Activated CD8-positive, alpha-beta memory T cell treated with anti-CD3 and anti-CD28 coated beads for 48 hours (primary cell): ENCODE measurements at places on chromosomes 5 and 9.

DNA sequence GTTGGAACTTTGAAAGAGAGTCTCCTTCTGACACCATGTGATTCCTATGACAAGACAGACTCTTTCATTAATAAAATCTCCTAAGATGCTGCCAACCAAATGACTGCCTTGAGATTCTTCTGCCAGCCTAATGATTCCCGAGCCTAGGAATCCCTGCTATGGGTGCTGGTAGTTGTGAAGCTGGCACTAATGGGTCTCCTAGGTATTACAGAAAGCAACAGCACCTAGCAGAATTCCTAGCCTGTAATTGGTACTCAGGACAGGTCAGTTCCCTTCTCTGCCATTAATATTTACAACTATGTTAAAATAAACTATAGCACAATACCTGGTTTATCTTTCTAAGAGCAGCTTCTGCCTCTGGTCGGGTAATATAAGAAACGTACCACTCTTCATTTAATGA is 19.3 kb downstream of the C5orf58 start:
- no peak for DNase-seq

DNA sequence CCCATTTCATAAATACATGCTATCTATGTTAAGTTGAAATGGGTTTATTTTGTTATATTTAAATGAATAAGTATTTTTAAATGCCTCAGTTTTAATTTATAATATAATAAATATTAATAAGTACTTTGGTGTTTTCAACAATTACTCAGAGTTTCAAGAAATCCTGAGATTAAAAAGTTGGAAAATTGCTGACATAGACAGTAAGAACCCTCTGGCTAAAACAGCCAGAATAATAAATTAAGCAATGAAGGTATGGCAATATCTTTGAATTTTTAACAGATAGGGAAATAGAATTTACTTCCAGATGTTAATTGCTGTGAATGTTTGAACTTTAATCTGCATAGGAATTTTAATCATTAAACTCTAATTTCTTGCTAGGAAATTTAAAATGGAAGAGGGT is 83.6 kb downstream of the ZNF622 start:
- no peak for DNase-seq

- no peak for DNase-seq
Measured at GRCh38 chr9:136019041-136019680, 58.0 kb upstream of the UBAC1 start.

DNA sequence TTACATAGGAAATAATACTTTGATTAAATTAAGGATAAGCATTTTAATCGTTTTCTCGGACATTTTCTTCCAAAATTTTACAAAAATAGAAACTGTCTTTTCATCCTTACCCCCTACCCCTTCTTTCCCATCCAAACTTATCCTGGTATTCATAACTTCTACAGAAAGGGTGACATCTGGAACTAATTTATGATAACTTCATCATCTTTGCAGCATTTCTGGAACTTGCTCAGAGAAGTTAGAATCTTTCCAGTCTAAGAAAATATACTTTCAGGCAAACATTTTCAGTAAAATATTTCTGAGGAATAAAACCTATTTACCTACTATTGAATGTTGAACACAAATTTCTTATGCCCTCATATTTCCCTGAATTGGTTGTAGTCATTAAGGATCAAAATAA is 309.0 kb downstream of the MAN2A1 start:
- DNase-seq = no peak

DNA sequence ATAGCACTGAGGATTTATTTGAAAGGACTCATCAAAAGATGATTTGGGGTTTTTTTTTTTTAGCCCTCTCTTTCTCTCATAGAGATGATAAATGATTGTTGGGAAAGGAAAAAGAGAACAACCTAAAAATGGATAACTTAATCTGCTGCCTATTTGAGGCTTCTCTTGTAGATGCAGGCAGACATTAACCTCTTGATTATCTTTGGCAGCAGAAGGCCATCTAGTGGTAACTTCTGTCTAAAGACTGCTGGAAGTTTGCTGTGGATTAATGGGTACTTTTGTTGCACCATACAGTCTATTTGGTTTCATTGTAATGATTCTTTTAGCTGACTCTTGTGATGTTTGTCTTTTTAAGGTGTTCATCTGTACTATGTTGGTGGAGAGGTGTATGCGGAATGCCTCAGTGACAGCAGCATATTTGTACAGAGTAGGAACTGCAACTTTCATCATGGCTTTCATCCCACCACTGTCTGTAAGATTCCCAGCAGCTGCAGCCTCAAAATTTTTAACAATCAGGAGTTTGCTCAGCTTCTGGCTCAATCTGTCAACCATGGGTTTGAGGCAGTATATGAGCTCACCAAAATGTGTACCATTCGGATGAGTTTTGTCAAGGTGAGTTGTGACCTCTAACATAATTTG is 18.8 kb downstream of the SMIM32 start:
- DNase-seq = no peak

GRCh38 chr5:140239939-140240700 is 62.8 kb downstream of the PFDN1 start:
- no peak for DNase-seq

- DNase-seq = no peak
Measured at GRCh38 chr9:108860354-108860753, 1.7 kb upstream of the ACTL7A start.

DNA sequence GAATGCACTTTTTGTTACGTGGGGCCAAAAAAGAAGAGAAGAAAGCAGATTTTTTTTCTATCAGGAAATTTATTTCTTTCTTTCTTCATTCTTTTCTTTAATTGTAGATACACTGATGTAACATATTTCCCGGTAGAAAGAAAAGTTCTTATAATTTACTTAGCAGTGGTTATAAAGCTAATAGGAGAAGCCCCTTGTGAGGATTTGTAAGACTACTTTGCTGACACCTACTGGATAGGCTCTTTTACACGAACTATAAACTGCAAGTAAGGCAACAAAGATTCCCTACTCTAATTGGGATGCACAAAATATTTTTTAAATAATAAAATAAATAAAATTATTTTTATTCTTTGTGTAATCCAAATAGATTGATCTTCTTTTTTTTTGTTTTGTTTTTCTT is 284.4 kb downstream of the DNAH5 start:
- DNase-seq = no peak

GRCh38 chr5:170120576-170120975 is 14.9 kb downstream of the FOXI1 start:
- no peak for DNase-seq

GRCh38 chr9:122988920-122989621 is 44.4 kb upstream of the GPR21 start:
- no peak for DNase-seq

GRCh38 chr9:104177676-104178075 is 83.6 kb downstream of the SMC2 start:
- DNase-seq = no peak

DNA sequence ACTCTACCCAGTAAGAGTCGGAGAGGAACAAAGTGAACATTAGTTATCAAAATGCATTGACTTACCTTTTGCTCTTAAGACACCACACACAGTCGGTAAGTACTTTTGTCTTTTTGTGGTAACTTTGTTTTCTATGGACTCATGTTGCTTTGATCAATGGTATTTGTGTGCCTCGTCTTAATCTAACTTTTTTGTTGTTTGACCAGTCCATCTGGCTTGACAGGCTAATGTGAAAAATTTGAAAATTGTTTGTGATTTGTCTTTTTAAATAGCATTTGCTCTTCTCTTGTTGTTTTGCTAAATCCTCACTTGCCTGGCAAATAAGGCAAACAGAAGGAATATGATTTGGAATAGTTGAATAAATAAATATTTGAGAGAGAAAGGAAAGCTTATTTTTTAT is 71.4 kb upstream of the CHD1 start:
- DNase-seq = no peak

GRCh38 chr9:133713150-133713959 is 24.8 kb downstream of the SARDH start:
- DNase-seq = no peak

DNA sequence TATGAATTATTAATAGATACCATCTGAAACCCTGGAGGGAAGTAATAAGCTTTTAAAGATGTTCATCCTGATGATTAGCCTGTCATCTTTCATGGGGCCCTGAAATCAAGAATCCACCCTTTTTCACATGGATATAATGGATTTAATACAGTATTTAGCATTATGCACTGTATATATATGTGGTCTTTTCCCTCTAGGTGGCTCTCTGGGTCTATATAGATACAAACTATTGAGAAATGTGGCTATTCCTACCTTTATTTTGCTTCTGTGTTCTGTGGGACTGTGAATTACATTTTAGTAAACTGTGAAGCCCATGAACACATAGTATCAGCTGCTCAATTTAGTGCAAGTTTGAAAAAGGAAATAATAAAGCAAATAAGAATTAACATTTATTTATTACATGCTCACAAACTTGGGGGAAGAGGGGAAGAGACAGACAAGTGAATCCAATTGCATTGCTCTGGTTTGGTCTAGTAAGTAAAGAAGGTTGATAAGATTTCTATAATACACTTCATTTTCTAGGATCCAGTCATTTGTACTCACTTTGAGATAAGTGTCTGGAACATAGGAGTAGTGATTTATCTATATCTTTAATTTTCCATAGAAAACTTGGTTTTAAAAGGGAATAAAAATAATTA is 112.2 kb downstream of the SCAMP1 start:
- DNase-seq = no peak

DNA sequence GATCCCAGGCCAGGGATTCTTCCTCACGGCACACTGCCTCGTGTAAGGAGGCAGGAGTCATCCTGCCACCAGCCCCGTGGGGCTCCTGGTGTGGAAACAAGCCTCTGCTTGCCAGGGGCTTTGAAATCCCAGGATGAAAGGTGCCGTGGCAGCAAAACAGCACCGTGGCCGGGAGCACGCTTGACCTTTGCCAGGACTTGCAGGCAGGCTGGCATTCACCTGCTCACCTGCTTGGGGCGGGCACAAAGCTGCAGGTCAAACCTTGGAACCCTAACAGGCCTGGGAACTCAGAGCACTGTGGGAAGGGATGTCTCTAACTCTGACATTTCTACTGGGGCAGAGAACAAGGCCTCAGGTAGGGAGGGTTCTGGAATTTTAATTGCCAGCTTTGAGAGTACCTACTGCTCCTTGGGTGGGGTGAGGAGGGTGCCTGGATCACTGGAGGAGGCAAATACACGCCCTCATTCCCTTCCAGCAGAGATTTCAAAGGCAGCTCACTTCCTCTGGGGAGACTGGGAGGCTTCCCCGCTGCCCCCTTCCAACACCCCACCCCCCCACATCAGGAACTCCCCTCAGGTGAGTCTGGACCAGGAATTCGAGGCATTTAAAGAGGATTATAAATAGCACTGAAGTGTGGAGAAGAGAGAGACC is 45.6 kb upstream of the STXBP1 start:
- DNase-seq = no peak

DNA sequence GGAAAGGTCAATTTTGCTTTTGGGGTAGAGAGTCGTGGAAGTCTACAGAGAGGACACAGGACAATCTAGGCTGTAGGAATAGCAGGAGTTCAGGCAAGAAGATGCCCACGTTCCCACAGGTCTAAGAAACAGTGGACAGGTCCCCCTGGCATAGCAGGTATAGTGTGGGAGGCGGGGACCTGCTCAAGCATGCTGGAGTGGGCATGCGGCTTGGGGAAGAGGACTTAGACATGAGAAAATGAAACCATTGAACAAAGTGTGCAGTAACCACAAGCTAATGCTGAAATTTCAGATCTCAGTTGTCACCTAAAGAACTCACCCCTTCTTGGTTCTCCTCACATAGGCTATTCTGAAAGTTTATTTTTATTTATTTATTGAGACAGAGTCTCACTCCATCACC is 142.8 kb upstream of the EFNA5 start:
- no peak for DNase-seq

- DNase-seq = no peak
Measured at GRCh38 chr9:23621924-23622323, 204.1 kb downstream of the ELAVL2 start.
